ENCODE measurements at places on chromosomes 7 and 10.

GRCh38 chr7:155206318-155207020 lies 91.2 kb upstream of the INSIG1 start:
- peak; percentile 21 for DNase-seq

GRCh38 chr10:59227136-59227673 lies 50.8 kb downstream of the PHYHIPL start:
- no peak for DNase-seq

GRCh38 chr10:2972216-2972615 lies 95.1 kb upstream of the PFKP start:
- DNase-seq: no peak

DNA sequence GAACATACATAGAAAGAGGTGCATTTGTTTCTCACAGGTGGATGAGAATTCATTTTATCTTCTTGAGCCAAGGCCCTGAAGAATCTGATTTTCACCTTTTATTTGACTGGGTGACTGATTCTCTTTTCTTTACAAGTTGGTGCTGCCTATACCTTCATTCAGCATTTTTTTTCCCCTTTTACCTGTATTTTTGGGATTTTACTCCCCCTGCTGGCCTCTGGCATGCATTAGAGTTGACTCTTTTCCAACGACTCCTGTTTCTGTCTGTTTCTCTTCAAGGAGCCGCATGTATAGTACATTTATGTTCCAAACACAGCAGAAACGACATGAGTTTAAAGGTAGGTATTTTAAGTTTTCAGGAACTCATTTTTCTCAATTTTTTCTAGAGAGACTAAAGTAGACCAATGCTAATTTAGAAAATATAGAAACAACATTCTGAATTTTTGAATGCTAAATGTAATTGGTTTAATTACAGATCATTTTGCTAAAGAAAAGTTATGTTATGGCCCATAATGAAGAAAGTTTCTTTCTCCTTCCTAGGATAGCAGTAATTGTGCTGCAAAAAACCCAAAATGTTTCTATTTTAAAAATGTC lies 149.8 kb upstream of the HDAC9 start:
- DNase-seq: no peak

DNA sequence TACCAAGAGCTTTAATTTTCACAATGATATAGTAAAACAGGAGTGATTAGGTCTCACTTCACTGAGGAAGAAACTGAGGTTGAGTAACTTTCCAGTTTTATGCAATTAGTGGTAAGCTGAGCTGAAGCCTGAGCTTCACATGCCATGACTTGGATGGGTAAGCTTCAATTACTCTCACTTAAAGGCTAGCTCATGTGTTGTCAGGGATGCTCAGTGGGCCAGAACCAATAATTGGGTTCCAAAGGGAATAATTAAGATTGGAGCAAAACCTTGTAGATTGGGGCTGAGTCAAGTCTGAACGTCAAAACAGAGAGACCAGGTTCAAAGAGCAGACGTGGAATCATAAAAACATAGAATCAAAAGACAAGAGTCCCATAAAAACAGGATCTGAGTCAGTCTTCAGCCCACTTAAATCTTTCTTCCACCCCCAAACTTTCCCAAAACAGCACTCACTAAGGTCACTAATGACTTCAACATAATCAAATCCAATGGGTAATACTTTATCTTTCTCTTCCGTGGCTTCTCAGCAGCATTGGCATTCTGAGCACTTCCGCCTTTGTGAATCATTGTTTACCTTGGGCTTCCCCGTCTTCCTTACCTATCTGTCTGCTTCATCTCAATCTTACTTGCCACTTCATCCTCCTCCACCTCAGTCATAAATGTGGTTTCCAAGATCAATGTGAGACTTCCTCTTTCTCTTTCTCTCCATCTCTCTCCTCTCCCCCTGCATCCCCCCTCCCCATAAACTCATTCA lies 23.0 kb upstream of the EGFR start:
- no peak for DNase-seq

DNA sequence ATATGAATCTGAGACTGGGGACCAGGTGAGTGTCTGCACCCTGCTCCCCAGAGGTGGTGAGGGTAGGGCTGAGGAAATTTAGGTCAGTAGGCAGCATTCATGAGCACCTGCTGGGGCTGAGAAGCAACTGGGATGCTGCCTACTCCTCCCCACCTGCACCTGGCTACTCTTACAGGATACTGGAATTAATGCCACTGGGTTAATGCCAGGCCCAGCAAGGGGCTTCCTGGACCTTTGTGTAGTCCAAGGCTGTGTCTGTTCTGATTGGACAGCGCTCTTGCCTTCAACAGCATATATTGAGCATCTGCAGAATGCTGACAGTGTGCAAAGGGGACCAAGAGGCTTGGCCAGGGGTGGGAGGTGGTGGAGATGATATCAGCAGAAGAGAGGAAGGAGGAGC lies 32.1 kb downstream of the ADCYAP1R1 start:
- no peak for DNase-seq

DNA sequence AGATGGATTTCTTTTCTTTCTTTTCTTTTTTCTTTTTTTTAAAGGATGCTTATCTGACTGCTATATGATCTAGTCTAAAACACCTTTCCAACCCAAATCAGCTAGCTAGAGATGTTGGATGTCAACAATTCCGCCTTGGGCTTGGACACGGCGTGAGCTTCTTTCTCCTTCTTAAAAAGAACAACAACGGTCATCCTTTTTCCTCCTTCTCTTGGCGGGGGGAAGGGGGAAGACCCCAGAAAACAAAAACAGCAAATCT lies 1.0 kb downstream of the BEND7 start:
- no peak for DNase-seq

DNA sequence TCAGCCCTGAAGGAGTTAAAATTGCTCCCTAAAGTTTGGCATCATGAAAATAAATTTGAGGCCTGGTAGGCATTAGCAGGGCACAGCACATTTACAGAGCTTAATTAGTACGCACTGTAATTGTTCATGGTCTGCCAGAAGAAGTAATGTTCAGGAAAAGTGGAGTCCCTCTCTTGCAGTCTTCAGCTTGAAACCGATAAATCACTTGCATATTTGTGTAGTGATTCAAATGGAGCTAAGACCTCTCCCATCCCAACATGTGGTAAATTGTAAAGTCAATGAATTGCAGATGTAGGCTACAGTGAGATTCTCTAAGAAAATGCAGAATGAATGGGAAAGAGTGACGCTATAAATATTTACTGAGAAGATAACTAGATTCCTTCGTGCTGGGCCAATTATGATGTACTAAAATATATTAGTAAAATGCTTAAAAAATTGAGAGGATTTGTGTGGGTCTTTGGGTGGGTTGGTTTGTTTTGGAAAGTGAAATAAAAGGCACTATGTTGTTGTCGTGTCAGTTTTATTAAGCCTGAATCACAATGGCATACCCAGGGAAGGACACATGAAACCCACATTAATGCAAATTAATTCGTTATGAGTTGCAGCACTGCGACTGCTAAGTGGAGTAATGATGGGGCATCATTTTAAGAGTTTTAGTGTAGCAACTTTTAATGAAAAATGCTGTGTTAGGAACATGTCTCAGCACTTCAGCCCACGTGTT lies 8.4 kb downstream of the TCF7L2 start:
- no peak for DNase-seq

DNA sequence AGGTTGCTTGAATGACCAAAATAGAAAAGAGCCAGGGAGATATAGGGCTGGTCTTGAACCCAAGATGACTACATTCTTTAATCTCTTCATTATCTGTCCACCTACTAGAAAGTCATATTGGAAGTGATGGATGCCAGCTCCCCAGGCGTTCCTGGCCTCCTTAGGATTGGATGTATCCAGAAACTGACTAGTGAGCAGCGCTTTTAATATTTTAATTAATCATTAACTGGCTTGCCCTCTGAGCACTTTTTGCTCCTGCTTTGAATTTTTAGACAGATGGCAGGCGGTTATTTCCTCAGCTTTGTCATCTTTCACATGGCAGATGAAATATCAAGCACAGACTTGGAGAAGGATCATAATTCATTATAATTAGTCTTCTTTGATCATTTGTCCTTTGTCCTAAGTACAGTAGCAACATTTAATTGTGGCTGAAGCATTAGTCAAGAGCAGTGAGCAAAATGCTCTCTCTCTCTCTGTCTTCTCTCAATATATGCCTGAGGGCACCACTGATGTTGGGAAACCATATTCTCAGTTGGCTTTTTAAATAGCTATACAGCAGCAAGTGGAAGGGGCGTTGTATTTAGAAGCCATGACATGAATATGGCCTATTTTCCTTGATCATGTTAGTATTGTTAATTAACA lies 588.0 kb downstream of the NRG3 start:
- DNase-seq: no peak

DNA sequence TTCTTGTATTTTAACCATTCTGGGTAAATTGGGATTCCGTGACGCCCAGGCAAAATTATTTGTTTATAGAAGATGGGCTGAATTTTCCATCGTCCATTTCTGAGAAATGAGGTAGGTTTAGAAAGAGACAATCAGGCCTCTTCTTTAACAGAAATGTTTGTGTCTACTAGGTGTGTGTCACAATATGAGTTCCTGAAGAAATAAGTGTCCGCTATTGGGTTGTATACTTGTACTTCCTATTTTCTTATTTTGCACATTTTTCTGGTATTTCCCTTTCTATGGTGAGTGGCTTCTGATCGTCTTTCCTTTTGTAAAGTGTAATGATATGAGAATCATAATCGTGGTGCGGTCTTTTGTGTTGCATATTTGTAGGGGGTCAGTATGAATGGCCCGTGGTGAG lies 83.9 kb downstream of the TCF7L2 start:
- DNase-seq: no peak

DNA sequence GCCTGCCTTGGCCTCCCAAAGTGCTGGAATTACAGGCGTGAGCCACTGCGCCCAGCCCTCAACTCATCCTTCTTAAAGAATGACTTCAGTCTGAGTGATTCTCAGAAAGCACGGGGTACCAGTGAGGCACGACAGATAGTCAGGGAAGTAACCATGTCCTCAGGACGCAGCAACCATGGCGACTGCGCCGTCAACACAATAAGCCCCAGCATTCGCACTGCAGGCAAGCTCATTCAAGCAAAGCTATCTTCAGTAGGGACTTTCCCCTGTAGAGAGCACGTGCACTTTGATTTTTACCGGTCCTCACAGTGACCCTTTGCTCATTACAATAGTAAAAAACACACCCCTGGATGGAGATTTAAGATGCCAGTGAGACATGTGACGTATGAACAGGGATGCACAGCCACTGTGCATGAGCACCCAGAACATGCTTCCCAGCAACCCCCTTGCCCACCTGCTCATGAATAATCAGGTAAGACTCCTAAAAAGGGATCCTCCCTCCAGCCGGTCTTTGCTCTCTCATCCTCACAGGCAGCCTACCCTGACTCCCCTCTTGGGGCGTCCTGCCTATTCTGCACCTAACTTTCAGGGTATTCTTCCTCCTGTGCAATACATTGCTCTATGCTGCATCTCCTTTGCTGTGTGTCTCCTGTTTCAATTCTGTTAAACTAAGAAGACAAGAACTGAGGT lies 9.1 kb downstream of the WDR86 start:
- DNase-seq: no peak

- no peak for DNase-seq
Observed at GRCh38 chr7:28411876-28412662, at the start of gene CREB5. TSS of gene CREB5 (plus strand) at chr7:28412518. CDS start at chr7:28412915, 397 bp downstream.

GRCh38 chr10:6578251-6578771 lies 1.8 kb downstream of the PRKCQ start:
- DNase-seq: no peak

DNA sequence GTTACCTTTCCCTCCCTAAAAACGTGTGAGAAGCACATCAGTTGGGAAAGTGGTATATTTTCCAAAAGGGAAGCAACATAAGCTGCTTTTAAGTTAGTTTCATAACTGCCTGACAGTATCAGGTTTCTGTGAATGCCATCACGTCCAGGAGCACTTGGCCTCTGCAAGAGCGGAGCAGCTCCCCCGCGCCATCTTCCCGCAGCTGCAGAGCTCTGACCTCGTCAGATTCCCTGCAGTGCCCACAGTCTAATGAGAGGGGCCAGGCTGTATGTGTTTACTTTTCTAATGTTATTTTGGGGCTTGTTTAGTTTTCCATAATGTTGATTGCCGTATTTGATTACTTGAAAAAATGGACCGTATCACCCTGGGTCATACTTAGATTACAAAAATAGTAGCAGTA lies 74.2 kb downstream of the MGMT start:
- DNase-seq: no peak
